ENCODE measurements at places on chromosomes 16 and 17.

GRCh38 chr17:83121921-83122820 lies 42.8 kb downstream of the METRNL start:
- no peak for DNase-seq

DNA sequence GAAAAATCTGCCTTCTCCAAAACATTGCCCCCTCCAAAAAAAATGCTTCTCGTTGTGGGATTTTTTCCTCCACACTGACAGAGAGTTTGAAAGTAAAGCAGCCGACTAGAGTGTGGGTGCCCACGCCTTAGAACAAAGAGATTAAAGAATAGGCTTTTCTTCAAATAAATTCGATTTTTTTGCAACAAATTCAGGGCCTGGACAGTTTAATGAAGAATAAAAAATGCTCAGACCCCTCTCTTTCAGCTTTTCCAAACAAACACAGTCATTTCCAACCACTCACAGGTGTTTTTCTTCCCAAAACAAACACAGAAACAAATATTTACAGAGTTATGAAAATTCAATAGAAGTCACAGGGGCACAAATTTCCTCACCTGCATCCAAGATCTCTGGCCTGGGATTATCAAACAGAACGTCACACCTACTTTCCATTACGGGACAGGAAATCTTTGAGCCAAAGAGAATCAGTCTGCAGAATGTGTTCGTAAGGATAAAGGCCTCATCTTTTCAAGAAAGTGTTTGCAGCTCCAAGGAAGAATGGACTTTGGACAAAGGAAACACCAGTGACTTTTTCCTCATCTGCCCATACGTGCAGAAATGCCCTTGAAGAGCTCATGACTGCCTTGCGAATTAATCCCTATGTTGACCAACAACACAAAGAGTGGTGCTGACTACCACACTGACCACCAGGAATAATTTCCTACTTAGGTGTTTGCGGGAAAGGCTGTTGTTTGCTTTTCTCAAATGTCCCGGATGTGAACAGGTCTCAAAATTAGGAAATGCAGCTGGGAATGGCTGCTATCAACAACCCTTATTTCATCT lies 31.3 kb upstream of the TOX3 start:
- no peak for DNase-seq

DNA sequence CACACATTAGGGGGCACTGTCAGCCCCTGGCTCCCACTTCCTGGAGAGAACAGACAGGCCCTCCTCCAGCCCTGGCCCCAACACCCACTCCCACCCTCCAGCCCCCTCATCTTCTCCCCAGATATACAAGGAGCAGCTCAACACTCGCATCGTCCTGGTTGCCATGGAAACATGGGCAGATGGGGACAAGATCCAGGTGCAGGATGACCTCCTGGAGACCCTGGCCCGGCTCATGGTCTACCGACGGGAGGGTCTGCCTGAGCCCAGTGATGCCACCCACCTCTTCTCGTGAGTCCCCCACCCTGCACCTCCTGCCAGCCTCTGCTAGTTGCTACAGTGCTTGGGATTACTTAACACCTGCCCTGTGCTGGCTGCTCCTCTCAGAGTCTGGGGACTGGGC lies 14.4 kb downstream of the ADAM11 start:
- DNase-seq: no peak

GRCh38 chr17:50935221-50935995 lies 69.3 kb upstream of the TOB1 start:
- DNase-seq: no peak

DNA sequence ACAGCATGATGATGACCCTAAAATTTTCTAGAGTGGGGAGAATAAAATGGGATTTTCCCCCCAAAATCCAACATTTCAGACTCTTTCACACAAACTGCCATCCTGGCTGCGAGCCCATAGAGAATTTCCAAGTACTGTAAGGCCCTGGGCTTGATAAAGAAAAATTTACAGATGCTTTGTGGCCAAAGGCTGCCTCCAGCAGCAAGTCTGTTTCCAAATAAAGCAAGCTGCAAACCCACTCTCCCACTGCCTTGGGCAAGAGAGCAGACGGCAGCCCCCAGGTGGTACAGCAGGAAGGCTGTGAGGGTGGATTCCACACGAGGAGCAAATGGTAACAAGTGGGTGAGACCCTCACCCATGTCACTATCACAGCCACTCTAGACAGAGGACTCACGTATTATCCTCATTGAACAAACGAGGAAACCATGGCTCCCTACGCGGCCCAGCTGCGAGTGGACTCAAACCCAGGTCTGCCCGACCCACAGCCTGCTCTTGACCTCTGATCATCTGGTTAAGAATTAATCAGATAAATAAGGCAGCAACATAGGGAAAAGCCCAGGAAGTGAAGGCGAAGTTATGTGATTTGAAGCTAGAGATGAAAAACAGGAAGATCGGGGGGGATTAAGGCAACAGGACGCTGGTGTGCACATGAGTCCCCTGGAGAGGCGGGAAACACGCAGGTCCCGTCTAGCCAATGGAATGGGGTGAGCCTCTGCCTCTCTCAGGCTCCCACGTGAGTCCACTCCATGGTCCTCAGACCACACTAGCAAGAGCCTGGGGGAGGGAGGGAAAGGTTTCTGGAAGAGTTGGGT lies 37.4 kb downstream of the AXIN2 start:
- no peak for DNase-seq

DNA sequence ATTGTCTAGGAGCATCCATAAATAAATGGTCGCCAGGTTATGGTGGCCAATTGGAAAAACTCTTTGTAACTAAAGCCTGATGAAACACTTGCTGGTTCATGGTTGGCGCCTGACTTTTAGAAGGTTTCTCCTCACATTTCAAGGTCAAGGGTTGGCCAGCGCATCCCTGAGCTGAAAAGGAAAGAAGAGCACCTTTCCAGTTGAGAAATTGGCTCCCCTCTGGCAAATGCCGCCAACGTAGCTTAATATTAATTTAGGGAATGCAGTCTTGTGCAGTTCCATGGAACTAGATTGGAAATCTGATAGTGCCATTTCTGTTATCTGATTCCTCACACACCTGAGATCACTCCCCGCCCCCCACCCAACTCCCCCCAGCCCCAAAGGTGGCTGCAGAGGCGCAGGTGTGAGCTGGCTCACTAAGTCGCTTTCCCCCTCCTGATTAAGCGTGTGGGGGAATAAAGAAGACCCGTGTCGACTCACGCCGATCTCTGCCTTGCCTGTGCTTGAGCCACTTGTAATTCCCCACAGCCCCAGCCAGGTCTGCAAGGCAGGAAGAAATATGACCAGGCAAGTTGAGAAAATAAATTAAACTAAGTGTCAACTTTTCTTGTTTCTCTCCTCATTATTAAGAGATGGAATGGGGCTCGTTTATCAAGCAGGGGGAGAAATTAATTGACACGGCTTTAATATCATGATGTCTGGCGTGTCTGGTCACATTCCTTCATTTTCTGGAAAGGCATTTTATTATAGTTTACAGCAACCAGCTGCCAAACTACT lies 157.7 kb downstream of the CCDC182 start:
- DNase-seq: no peak

GRCh38 chr17:76004750-76005262 lies 4.2 kb downstream of the CDK3 start:
- no peak for DNase-seq

- no peak for DNase-seq
Measured at GRCh38 chr16:85491058-85491771, 121.9 kb upstream of the GSE1 start.

Data from CMK (cell line).